PC-9 (cell line): ENCODE measurements at places on chromosomes 5 and 9.
A peak's percentile ranks its signal among the peaks of the same experiment; 100 is the strongest.

GRCh38 chr9:125412166-125412565 lies 150.5 kb downstream of the GAPVD1 start:
- DNase-seq, result no peak
- no peaks in the 10 kb centered on the region for H3K27me3 ChIP-seq
- no peaks in the 10 kb centered on the region for H3K36me3 ChIP-seq
- no peak overlapping the region for H3K27ac ChIP-seq
- H3K4me1 ChIP-seq, result no peaks in the 10 kb centered on the region

DNA sequence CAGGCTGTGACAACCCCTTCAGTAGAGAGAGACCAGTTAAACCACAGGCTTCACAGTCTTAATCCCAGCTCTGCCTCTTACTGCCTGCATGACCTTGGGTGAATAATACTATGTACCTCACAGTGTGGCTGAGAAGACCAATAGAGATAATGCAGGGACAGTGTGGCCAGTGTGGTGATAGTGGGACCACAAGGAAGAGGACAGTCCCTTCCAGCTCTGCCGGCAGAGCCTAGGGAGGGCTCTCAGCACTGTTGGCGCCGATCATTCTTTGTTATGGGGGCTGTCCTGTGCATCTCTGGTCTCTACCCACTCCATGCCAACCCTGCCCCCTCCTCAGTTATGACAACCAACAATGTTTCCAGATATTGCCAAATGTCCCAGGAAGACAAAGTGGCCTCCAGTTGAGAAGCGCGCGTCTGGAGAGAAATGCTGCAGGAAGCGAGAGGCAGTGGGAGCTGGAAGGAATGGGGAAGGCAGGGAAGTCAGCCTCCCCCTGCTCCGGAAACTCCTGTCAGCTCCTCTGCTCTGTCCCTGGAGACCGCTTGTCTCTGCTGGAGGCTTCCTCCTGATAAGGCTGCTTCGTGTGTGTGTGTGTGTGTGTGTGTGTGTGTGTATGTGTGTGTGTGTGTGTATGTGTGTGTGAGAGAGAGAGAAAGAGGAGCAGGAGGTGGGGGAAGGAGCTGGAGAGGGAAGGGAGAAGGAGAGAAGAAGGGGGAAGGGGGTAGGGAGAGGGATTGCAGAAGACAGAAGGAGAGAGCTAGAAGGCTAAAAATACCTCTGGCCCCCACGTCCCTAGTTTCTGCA lies 31.8 kb upstream of the FABP6 start:
- H3K27me3 ChIP-seq, result no peaks in the 10 kb centered on the region
- H3K27ac ChIP-seq, result no peak overlapping the region
- no peak for DNase-seq
- no peaks in the 10 kb centered on the region for H3K36me3 ChIP-seq

- peaks cover 27% of the 10 kb centered on the region for H3K4me1 ChIP-seq
- 0 out of 2 replicates have a peak, but pooled peaks cover 4% of the 10 kb centered on the region for H3K36me3 ChIP-seq
- H3K27ac ChIP-seq, result no peak overlapping the region
- no peak overlapping the region for H3K4me3 ChIP-seq
- no peak for DNase-seq
- H3K27me3 ChIP-seq, result no peaks in the 10 kb centered on the region
Measured at GRCh38 chr5:37738865-37739488, 100.9 kb downstream of the GDNF start.

DNA sequence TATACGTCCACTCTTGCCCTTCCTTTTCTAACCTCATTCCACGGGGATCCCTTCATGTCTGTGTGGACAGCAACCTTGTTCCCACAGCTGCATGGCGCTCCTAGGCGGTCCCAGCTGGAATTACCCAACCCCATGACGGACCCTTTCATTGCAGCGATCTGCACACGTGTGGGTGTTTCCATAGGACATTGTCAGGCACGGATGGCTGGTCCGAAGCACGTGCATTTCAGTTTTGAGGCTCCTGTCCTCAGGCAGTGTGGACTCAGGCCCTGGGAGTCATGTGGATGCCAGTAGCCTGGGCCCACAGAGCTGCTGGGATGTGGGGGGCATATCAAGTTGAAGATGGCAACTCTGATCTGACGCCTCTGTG lies 15.0 kb downstream of the CARD19 start:
- peak overlapping the region; percentile 97 for H3K27ac ChIP-seq
- no peak overlapping the region; the same call in 1 of the 2 replicates for H3K4me3 ChIP-seq
- H3K36me3 ChIP-seq, result 0 out of 2 replicates have a peak, but pooled peaks cover 15% of the 10 kb centered on the region
- no peaks in the 10 kb centered on the region for H3K27me3 ChIP-seq
- no peak for DNase-seq

- no peak overlapping the region for H3K4me3 ChIP-seq
- no peaks in the 10 kb centered on the region for H3K4me1 ChIP-seq
- H3K27me3 ChIP-seq, result no peaks in the 10 kb centered on the region
- H3K36me3 ChIP-seq, result no peaks in the 10 kb centered on the region
Measured at GRCh38 chr5:165227515-165227914, 1722.1 kb downstream of the MAT2B start.
